Stimulated activated CD4-positive, alpha-beta T cell treated with anti-CD3 and anti-CD28 coated beads, TNF-alpha, amount 100 ng/mL, for 24 hours (primary cell): ENCODE measurements at places on chromosomes 12 and 14.

- no peak for DNase-seq
Measured at GRCh38 chr12:56280849-56281248, 14.1 kb downstream of the COQ10A start.

DNA sequence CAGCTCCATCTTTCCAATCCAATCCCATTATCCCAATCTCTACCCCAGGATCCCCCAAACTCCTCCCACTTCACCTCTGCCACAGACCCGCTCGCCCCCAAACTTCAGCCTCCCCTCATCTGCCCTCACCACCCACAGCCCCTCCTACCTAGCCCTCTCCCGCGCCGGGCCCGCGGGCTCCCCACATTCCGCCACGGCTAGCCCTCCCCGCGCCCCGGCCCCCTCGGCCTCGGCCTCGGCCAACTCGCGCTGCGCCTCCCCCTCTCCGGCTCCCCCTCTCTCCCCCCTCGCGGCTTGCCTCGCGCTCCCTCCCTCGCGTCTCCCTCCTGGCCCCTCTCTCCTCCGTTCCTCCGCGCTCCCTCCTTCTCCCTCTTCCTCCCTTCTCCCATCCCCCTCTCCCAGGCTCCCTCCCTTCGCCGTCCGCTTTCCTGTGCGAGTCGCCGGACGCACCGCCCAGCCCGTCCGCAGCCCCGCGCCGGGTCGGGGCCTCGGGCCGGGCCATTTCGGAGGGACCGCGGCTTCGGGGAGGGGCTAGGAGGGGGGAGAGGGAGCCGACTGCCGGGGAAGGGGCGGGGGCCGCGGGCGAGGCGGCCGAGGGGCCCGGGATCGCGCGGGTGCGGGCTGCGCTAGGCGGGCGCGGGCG is at the start of gene ATN1:
ATN1 (plus strand) TSS at position 581 of the 643 bp plus-strand sequence. CDS start 6,043 bp downstream, outside the sequence.
- no peak for DNase-seq

- DNase-seq, result no peak
Measured at GRCh38 chr12:129136694-129137325, 283.5 kb downstream of the GLT1D1 start.

DNA sequence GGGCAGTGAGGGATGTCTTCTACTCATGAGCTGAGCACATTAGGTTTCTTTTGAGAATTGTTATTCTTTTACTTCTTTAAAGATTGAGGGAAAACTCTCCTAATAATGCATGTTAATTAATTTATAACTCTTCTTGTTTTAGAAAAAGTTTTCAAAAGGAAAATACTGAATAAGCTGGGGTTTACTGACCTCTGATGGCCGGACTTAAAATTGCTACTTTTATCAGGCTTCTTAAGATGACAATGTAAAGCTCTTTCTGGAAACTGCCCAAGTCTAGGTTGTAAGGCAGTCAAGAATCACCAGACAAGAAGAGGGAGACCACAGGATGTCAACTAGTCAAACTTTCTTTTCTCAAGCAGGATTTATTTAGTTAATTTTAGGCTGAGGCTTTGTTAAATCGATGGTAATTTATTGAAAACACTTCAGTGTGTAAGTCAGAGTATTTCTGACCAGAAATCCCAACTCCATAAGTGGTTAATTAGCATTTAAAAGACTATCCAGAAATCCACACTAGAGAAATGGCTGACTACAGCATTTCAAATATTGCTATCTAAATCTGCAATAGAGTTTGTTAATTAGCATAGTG is 82.1 kb downstream of the AVPR1A start:
- DNase-seq, result no peak

DNA sequence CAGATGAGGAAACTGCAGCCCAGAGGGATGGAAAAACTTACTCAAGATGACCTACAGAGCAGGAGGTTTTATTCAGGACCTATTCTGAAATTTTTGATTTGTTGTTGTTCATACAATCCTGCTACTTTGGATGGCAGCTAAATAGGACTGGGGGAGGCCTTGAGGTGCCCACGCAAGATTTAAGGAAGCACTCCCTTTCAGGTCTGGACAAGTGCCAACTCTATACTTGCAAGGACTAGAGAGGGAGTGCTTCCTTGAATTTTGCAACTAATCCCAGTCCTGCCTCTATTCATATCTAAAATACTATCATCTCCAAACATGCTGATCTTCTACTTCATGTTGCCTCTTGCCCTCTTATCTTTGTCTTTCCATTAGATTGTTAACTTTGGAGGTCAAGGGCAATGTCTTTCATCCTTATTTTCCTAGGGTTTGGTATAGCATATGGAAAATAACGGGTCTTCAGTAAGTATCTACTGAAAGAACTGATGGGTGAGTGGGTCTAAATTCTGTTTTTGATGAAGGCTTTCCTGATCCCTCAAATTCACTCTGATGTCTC is 28.6 kb upstream of the PPM1H start:
- no peak for DNase-seq

DNA sequence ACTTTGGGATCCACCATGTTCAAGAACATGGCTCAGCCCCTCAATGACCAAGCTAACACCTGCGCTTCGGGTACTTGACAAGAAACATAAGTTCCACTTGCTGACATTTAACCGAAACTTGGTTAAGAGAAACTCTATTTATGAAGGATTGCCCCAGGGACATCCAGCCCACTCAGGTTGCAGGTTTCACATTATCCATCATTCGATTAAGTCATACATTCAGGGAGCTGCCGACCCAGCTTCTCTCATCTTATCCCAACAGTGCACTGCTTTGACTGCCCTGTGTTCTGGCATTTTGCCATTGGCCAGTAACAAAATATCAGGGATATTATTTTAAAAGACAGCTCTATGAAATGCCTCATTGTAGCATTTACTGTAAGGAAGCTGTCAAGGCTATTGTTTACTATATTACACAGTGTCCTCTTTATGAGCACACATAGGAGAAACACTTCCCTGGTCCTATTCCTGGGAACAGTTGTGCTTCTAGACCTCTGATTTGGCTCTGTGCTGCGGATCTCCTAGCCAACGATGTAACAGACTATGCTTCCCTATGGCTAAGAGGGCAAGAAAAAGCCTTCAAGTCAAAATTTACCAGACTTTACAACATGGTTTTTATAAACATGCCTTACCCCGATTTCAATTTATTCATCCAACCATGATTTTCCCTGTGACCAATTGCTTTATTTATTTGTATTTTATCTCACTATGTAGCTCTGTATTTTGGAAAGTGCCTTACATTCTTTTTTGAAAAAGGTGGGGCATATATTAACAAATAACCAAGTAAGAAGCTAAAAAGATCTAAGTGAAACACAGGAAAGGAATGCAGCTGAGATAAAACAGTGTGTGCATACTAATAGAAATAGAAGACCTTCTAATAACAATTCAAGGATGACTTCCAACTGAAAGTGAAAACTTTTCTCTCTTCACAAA is 109.3 kb downstream of the ITPR2 start:
- no peak for DNase-seq

DNA sequence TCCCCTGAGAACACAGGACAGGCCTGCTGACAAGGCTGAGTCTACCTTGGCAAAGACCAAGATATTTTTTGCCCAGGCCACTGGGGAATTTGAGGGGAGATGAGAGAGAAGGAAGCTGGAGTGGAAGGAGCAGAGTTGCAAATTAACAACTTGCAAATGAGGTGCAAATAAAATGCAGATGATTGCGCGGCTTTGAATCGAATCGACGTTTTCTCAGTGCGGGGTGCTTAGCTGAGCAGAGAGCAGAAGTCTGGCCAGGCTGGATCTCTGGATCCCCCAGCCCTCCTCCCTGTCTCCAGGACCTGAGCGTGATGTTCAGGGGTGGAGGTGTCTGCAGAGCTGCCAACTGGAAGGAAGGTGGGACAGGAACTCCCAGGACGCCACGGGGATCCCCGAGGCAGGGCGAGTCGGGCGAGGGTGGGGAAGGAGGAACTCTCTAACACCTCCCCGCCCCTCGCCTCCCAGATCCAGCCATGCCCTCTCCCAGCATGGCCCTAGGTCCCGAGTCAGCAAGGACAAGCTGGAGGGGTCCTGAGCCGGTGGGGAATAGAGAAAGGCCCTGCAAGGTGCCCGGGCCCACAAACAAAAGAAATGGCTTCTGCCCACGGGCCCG is 527 bp upstream of the CARMIL3 start:
- DNase-seq, result no peak

DNA sequence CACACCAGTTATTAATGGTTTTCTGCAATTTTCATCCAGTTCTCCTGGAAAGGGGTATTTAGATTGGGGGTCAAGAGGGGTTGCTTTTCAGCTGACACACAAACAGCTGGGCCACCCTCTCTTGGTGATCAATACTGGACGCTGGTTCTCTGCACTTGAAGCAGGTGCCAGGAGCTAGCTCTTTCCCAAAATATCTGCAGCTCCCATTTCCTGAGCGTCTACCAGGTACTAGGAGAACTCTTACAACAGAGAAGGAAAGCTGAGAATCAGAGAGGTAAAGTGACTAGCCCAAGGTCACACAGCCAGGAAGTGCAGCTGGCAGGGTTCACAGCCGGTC is 1.2 kb downstream of the TESC start:
- no peak for DNase-seq

GRCh38 chr12:46237371-46238045 is 31.3 kb downstream of the SLC38A1 start:
- DNase-seq, result no peak

- DNase-seq, result no peak
Measured at GRCh38 chr12:5626151-5626550, 194.2 kb downstream of the NTF3 start.

GRCh38 chr12:89427508-89428156 is 75.3 kb upstream of the DUSP6 start:
- DNase-seq, result no peak

DNA sequence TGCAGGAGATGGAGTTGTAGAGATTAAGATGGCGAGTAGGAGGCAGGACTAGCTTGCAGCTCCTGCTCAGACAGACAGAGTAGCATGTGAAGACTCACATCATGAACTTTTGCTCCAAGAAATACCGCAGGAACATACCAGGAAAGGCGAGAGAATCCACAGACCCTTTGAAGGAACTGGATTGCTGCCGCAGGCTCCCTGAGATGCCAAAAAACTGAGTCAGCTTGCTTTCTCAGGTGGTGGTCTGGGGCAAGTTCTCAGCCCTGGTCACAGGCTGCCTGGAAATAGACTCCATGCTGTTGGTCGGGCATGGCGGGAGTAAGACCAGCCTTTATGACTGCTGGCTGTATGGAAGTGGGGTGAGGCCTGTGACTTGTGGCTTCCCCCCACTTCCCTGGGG is 163.6 kb upstream of the NAV3 start:
- DNase-seq, result no peak

GRCh38 chr12:111035578-111036301 is 115.4 kb upstream of the MYL2 start:
- no peak for DNase-seq

DNA sequence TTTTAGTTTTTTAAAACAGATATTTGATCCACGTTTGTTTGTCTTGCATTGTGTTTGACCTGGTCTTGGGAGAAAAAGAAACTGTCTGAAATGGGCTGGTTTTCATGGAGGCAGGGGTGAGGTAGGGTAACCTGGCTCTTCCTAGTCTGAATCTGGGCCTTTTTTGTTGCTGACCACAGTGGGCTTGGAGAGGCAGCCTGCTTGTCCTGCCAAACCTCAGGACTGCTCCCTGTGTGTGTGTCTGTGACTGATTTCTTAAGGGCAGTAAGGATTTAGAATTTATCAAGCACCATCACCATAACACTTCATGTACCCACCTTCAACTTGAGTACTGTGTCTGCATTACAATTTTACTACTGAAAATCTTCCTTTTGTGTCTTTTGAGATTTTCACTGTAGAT is 28.5 kb downstream of the DAAM1 start:
- no peak for DNase-seq

DNA sequence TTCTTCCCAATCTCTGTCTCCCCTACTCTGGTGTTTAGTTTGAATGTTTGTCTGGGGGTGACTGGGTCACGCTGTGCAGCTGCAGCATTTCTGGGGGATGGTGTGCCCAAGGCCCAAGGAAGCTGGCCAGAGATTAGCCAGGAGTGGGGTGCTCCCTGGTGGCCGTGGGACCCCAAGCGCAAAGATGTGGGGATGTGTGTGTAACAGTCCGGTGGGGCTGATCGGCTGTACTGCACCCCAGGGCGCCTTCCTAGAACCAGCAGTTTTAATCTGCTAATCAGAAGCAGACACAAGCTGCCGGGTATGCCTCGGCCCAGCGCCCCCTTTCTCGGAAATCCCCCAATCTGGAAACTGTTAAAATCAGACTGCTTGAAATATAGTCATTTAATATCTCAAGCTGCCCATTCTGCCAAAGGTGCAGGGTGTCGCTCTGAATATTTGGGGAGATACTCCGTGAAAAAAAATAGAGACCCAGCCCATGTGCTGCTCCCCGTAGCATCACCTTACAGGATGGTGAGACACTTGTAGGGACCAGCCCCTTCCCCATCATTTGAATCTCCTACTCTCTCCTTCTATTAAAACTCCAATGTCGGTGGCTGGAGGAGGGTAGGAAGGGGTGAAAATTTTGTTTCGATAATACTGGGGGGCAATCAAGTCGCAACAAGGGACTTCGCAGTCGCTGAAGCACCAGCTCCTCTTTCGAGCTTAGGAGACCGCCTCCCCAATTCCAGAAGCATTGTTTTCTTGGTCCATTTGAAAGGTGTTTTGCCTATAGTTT is 4.3 kb downstream of the HOXC9 start:
- DNase-seq, result no peak

- no peak for DNase-seq
Measured at GRCh38 chr12:57522887-57523705, 472 bp downstream of the MBD6 start.

- DNase-seq, result no peak
Measured at GRCh38 chr12:27824126-27824842, 44.2 kb upstream of the MANSC4 start.

- DNase-seq, result no peak
Measured at GRCh38 chr12:114439261-114439683, 33.3 kb upstream of the TBX5 start.

DNA sequence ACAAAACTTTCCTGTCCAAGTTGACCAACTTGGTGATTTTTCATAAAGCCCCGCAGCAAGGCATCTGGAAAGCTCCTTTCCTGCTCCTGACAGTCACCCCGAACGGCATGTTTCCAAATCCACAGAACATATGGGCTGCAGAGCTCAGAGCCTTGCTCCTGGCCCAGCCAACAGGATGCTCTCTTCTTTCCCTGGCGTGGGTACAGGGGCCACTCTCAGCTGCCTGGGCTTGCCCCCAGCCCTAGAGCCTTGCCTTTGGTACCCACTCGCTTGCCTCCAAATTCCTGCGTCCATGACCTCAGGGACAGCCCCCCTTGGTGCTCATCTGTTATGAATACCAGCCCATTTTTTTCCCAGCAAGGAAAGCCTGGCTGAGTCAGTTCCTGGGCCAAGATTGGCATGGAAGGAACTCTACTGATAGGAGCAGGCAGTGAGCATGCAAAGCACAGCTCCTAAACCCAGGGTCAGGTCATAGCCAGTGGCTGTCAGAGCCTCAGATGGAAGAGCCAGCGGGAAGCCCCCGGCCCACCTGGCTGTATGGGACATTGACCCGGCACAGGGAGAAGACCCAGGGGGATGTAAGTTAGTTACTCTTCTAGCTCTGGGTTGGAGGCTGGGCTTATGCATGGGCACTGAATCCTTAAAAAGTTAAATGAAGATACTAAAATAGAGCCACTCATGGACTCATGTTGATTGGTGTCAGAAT is 105.3 kb upstream of the RTL1 start:
- DNase-seq, result no peak

DNA sequence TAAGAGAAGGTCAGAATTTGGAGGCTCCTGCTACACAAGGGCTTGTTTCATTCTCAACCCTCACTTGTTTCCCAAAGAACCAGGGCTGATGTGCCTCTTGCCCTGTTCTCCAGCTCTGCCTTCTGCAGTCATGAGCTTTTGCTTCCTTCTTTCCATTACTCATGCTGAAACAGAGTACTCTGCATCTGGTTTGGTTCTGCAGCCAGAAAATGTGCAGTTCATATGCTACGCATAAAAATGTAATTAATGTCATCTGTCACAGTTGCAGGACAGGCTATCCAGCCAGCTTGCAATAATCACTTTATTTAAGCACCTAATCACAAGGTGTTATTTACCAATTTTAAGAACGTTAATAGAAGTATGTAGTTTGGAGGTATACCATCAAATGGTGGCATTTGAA is 150.2 kb downstream of the SRGAP1 start:
- no peak for DNase-seq
